ENCODE measurements at places on chromosomes 7 and 10. TPM values are rescaled to one million over a fixed set of nuclear protein-coding genes. Genes with fewer than 3 reads are reported as not detected.

DNA sequence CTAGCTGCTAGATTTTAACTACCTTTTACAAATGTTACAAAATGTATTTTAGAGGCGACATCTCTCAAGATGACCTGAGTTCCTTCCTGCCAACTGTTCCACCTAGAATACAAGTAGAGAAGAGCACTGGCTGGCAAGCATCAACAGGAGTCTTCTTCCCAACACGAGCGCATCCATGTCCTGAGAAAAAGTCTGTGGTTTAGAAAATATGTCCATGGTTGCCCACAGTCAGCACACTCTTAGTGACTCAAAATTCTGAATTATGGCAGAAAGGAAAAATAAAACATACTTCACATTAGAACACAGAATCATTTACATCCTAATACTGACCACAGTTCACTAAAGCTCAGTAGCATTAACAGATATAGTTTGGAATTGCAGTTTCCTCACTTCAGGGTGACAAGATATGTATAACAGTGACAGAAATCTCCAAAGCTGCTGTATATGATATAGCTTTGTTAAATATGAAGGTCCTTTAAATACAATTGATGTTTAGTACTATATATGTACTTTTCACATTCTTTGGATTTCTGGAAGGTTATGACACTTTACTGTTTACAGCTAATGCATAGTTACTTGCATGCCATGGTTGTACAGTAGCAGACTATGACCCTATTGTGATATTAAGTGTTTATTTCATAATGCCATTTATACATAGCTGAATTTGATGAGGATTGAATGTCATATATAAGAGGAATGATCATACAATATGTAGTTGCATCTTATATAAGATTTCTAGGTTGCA is 327.1 kb downstream of the GFRA1 start:
- DNase-seq = no peak

MEOX2 gene
- not detected for total RNA-seq

- DNase-seq = no peak
These were observed at the start of gene CALML3 for GRCh38 chr10:5524641-5525560. TSS of gene CALML3 (plus strand) at chr10:5524961. CDS start at chr10:5525086, 125 bp downstream.

TSPAN12 gene
- total RNA-seq = not detected

GRCh38 chr7:96823274-96823673 is 113.6 kb upstream of the SEM1 start:
- no peak for DNase-seq

EPHB4 gene
- 1.5 TPM for total RNA-seq

DNA sequence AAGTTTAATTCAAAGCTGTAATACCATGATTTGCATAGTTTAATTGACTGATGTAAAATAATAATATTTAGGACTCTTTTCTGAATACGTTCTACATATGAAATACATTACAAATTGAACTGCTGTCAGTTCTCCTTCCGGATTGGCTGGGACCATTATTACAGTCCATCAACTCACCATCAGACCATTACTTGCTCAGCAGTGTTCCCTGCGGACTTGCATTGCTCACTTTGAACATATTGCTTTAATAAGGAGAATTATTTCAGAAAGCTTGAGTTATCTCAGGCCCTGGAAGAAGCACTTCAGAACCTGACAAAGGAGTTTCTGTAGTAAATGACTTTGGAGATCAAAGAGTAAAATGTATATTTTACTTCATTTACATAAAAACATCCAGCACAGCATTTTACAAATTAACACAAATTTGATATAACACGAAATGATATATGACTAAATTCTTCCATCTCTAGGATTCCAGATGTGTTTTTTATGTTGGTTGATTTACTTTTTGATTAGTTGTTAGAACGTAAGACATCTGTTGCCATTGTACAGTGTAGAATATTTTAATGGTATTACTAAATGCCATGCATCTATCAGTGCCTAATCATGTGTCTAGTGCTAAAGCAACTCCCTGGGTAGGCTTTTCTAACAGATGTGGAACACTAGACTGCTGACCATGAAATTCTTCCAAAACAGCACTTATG is 418.5 kb upstream of the SEMA3A start:
- DNase-seq = no peak

PHKG1 gene
- total RNA-seq = 4.9 TPM

- DNase-seq = no peak
These were observed 85.8 kb downstream of the CTNNA3 start for GRCh38 chr10:67609996-67610793.

GRCh38 chr10:18542832-18543231 is 108.6 kb downstream of the NSUN6 start:
- no peak for DNase-seq

FAM180A gene
- not detected for total RNA-seq

GRCh38 chr7:1554333-1555045 is 1.5 kb downstream of the TMEM184A start:
- no peak for DNase-seq

ARHGEF5 gene
- 1.8 TPM for total RNA-seq

- no peak for DNase-seq
These were observed 19.5 kb downstream of the EVX1 start for GRCh38 chr7:27262121-27262520.

- no peak for DNase-seq
These were observed 94.3 kb upstream of the SORCS3 start for GRCh38 chr10:104546756-104547155.

GRCh38 chr7:94389381-94389780 is 5.3 kb upstream of the COL1A2 start:
- no peak for DNase-seq

NPFFR1 gene
- 0.05 TPM for total RNA-seq

DNA sequence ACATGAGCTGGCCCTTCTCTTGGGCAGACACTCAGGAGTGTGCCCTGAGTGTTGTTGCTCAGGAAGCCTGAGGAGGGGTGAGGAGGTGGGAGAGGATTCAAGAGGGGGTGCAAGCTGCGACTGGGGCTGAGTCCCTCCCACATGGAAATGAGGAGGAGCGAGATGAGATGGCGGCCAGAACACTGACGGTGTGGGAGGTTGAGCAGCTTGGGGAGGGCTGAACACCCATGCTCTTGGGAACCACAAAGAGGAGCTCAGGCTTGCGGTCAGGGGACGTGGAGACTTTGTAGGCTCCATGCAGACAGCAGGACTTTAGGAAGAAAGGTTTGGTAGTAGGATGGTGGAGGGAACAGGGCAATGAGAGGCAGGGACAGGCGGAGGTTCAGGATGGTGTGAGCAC is 163.2 kb upstream of the SHH start:
- no peak for DNase-seq

- DNase-seq = no peak
These were observed 16.2 kb downstream of the CTBP2 start for GRCh38 chr10:125144206-125144605.

FAM25A gene
- not detected for total RNA-seq

Data from natural killer cell (primary cell).